ENCODE measurements at places on chromosomes 11 and 22.

GRCh38 chr11:128570632-128571031 lies 16.7 kb downstream of the ETS1 start:
- DNase-seq, result no peak

DNA sequence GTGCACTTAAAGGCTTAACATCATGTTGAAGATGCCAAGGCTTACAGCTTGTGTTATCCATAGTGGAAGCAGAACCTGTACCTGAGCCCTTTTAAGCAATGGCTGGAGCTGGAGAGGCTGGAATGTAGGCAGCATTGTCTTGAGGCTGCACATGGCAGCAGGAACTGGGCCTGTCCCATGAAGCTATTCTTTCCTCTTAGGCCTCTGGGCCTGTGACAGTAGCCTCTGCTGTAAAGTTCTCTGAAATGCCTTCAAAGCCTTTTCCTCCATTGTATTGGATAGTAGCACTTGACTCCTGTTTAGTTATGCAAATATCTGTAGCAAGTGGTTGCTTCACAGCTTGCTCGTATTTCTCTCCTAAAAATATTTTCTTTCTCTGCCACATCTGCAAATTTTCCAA lies 127.4 kb upstream of the ANO5 start:
- DNase-seq, result no peak

- DNase-seq, result no peak
Observed at GRCh38 chr11:118619444-118620197, 12.2 kb downstream of the PHLDB1 start.

DNA sequence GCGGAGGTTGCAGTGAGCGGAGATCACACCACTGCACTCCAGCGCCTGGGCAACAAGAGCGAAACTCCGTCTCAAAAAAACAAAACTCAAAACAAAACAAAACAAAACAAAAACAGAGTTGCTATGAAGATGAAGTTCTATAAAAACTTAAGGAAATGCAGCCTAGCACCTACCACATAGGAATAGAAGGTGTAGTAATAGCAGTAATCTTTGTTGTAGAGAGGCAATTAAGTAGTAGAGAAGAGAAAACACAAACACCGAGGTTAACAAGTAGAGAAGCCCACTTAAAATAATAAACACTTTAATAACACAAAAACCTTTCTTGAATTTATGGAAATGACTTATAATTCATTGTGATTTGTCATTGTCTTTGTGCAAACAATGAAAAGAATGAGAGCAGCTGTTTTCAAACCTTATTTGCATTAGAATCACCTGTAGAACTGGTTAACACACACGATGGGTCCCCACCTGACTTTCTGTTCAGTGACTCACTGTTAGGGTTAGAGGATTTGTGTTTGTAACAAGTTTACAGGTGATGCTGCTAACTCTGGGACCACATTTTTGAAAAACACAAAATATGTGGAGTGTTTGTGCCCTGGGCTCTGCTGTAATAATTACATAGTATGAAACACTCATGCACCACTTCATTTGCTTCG lies 43.1 kb downstream of the TYR start:
- DNase-seq, result no peak

DNA sequence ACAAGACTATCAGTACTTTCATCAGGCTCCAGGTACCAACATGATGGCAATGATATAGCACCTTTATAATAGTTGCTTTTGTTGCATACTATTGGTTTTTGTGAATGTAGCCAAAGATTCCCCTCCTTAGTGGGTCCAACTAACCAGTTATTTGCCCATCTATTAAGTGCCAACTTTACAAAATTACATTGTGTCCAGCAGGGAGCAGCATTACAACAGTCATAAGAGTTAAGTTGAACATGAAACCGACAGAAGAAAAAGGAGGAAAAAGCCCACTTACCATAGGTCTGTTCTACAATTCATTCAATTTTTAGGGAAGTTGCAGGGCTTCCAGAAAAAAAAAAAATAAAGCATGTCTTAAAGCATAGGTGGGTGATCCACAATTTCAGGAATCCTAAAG lies 21.6 kb downstream of the IMMP1L start:
- DNase-seq, result no peak

GRCh38 chr11:69943506-69943905 lies 124.3 kb upstream of the FGF3 start:
- DNase-seq, result no peak

DNA sequence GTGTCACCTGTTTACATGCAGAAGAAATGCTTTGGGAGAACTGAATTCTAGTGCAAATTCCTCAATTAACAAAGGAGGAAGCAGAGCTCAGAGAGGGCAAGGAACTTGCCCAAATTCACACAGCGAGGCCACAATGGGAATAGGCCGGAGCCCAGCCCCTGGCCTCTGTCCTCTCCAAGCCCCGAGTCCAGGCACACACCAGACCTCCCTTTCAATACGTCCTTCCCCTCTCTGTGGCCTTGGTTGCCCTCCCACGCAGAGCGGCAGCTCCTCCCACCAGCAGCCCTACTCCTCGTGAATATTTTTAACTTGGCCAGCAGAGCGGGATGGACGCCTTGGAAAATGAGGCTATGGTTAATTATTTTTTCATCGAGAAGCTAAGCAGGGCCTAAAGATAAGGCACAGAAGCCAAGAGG lies 1.6 kb upstream of the CARD10 start:
- no peak for DNase-seq

DNA sequence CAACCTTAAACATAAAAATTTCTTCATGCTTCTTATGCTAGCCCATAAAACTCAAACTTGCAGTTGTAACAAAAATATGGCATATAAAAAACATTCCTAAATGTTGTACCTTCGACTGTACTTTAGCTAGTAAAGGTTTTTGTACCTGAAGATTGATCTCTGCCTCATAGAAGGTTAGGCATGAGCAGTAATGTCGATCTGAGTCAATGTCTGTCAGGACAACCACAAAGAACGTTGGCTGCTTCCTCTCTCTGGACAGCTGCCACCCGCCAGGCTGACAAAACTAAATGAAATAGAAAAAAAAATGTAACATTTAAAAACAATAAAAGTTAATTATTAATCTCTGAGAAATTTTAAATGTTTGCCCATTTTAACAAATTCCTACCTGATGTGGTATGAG lies 251.3 kb downstream of the SBF2 start:
- no peak for DNase-seq

All from activated CD4-positive, CD25-positive, alpha-beta regulatory T cell (primary cell).